Activated CD4-positive, alpha-beta T cell treated with anti-CD3 and anti-CD28 coated beads, Interleukin-2, Interleukin-6, amounts not matched to agents 100 ng/mL and 50 ng/mL, durations not matched to agents 16 hours and 8 hours (primary cell): ENCODE measurements at places on chromosomes 1 and 21.

DNA sequence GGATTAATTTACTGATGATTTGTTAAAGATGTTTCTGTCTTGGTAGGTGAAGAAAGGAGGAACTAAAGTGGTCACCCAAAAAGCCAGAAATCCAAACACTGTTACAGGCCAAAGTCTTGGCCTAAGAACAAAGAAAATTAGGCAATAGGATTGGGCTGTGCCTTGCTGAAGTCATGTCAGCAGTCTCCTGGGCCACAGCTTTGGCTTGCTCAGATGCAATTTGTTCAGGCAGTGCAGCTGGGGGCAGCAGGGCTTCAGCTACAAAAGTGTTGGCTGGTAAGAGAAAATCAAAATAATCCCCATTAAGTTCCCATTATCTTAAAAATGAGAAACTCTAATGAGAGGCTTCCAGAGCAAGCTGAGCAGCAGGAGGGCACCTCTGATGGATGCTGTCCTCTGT lies 14.0 kb upstream of the RAP1A start:
- DNase-seq, result no peak

- no peak for DNase-seq
These were observed 1.7 kb downstream of the PTPRU start for GRCh38 chr1:29237852-29238619.

GRCh38 chr1:71882226-71882625 lies 400.1 kb downstream of the NEGR1 start:
- no peak for DNase-seq

GRCh38 chr1:15099441-15100120 lies 54.0 kb upstream of the TMEM51 start:
- DNase-seq, result no peak

- no peak for DNase-seq
These were observed 57.3 kb upstream of the GALNT2 start for GRCh38 chr1:230009611-230010313.

- DNase-seq, result no peak
These were observed 159.0 kb downstream of the ACTL8 start for GRCh38 chr1:17914131-17914530.

DNA sequence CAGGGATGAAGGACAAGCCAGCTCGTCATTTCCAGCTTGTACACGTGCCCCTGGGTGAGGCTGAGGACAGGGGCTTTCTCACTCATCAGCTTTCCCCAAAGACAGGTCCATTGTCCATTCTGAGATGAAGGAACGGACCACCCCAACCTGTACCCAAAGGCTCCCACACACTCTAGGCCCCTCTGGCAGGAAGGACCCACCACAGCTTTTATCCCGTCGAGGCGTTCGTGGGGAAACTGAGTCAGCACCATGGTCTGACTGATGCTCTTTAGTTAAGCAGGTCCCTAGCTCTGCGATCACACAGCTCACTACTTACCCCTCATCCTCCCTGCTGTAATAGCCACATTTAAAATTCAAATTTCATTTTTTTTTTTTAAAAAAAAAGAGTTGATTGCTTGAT lies 117.3 kb downstream of the AJAP1 start:
- no peak for DNase-seq

GRCh38 chr1:33758698-33759097 lies 105.2 kb upstream of the HMGB4 start:
- no peak for DNase-seq

DNA sequence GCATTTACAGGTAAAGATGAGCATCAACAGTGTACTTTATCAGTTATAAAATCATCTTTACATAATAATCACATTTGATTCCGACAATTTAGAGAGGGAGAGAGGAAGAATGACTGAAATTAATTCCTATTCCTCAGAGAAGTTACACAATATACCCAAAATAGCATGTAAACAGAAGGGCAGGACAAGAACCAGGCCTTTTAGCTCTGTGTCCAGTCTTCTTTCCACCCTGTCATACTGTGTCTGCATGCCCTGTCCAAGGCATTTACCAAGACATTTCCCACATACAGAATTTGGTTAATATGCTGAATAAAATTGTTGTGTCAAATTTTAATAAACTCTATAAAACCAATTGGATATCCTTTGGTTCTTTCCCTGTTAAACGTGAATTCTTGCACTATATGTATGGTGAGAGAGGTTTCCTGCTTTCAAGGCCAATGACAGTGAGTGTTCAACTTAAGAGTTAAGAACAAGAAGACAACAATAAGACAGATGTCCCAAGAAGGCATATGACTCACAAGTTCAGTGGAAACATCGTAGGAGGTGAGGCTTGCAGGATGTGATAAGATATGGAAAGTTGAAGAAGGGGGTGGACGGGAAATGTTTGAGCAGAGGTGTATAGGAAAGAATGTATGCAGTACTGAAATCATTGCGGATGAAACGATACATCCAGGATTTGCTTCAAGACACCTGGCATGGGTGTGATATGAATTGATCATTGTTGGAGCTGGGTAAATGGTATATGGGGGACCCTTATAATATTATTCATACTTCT lies 20.8 kb downstream of the LRRC8B start:
- peak; percentile 76 for DNase-seq

DNA sequence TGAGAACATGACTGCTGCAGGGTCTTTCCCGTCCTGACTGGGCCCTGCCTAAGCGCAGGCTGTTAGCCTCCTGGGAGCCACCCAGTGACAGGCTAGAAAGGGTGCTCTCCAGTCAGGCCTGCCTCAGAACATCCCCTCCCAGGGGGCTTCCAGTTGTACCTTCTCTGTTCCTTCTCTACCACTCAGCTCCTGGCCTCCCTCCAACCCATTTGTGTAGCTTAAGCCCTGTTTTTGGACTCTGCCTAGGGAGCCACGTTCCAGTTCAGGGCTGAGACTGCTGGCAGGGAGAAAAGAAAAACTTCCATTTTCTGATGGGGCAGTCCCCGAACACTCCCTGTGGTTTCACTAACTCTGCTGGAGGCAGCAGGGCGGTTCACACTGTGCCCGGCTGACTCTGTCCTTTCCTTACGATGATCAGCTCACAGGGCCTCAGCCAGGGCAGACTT lies 15.3 kb upstream of the POU3F1 start:
- no peak for DNase-seq

- DNase-seq, result peak; percentile 3
These were observed 2.2 kb upstream of the KANK4 start for GRCh38 chr1:62321446-62321845.

DNA sequence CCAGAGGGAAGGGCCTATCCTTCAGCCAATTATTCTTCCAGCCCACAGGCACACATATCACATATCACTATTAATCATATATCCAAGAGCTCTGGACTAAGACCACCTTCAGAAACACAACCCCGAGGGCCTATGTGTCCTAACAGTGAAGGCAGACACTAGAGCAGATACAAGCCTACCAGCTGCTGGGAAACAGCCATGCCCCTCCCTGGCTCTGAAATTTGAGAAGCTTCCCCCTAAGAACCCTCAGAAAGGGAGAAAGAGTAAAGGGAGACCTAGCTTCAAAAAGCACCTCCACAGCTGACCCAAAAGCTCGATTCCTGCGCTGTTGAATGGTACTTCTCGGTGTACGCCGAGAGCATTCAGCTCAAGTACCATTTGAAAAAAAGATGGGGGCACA lies 17.4 kb downstream of the CNN3 start:
- no peak for DNase-seq

DNA sequence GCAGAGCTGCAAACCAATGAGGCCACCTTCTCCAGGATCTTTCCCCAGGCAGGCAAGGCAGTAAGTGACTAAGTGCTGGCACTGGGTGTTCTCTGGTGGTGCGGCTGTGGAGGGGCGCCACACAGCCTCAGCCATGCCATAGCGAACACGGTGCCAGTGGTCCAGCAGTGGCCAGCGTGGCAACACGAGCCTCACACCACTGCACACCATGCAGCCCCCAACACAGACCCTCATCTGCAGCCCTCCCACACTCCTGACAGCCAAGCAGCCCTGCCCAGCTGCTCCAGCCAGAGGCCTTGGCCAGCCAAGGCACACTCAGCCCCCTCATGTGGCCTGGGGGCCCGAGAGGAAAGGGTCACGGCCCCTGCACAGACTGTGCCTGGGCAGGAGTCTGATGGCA lies 3.0 kb downstream of the INTS11 start:
- DNase-seq, result no peak

- no peak for DNase-seq
These were observed 92.5 kb downstream of the SCMH1 start for GRCh38 chr1:41149570-41149969.

DNA sequence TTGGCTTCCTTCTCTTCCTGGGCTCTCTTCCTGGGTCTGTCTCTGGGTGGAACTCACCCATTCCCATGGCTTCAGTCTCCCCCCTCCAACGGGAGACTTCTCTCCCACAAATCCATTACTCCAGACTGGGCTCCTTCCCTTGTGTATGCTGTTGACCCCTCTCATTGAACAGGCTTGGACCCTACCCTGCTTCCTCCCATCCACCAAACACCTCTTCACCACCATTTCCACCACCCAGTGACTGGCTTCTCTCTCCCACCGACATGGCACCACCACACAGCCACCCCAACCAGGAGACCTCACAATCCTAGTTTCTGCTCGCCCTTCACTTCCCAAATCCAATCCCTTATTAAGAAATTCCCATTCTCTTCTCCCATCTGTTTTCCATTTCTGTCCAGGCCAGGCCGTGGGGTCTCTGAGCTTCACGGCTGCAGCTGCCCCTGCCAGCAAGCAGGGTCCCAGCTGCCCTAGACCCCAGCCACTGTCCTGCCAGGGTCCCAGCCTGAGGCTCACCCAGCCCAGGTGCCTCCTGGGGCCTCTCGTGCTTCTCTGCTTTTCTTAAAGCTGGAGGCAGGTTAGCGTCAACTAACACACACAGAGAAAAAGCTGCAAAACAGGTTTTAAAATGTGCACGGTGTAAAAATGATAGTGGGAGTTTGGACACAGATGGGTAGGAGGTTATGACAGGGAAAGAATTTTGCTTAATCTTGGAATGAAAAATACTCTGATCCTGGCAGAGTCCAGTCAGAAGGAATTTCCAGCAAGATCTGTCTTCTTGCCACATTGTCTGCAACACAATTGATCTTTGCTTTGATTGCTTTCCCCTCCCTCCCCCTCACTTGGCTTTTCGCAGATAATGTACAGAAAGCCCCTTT lies 383.8 kb upstream of the VAMP3 start:
- DNase-seq, result no peak

DNA sequence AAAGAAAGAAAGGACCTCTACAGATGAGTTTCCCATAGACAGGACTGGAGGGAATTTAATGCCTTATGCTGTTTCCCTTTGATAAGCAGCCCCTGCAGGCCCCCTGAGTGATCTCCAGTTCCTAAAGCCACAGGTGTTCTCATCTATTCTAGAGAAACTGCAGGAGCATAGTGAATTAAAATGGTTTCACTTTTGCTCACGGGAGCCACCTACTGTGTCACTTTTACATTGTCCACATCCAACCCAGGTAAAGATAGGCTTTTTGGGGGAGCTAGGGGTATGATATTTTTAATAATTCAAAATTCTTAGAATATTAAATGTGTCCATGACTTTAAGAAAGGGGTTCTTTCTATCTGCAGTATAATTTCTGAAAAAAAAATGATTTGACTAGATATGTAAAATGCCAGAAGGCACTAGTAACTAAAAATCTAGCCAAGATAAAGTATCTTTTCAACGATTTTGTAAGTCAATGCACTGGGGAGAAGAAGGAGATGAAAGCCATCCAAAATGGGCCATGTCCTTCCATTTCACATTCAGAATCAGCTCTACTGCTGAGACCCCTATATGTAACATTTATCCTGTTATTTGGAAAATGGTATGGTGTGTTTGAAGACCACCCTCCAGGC lies 267.3 kb upstream of the DUSP10 start:
- DNase-seq, result peak; percentile 35

- no peak for DNase-seq
These were observed 59.6 kb upstream of the ST6GALNAC5 start for GRCh38 chr1:76807543-76808260.

DNA sequence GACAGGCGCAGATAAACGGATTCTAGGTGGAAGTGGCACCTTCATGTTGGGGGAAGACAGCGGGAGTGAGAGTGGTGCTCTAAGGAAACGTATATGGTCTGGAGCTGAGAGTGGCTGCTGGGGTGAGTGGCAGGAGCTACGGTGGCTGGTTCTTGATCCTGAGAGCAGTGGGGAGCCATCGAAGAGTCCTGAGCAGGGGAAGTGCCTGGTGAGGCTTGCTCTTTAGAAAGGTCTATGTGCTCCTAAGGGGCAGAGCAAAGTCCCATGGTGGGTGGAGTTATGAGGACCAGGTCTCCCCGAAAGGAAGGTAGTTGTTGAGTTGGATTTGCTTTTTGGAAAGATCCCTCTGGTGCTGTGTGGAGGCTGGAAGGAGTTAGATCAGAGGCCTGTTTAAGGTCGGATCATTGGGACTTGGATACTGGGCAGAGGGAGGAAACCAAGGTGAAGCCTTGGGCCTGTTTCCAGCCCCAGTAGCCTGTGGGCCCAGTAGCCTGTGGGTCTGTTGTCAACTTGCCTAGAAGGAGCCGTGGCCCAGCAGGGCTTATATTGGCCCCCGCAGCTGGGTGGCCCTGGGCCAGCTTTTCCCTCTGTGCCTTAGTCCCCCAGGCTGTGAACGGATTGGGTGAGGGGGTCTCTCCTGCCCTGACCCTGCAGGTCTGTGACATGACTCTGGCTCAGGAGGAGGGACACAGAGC lies 33.0 kb downstream of the ACOT11 start:
- no peak for DNase-seq
